PC-9 (cell line): ENCODE measurements at places on chromosomes 7 and 10. TPM values are rescaled to one million over a fixed set of nuclear protein-coding genes. Genes with fewer than 3 reads are reported as not detected.

Gene TAS2R3
- total RNA-seq = 2.0 and 2.3 TPM in 2 replicates

Gene VSTM4
- total RNA-seq = not detected in 2 replicates

GRCh38 chr7:15178065-15178464, 275.5 kb upstream of the DGKB start:
- DNase-seq = no peak

GRCh38 chr7:105376908-105377533, 11.7 kb downstream of the SRPK2 start:
- DNase-seq = no peak

GRCh38 chr10:119344381-119344780, 137.0 kb downstream of the GRK5 start:
- DNase-seq = no peak

- peak; percentile 49 for DNase-seq
Measured at GRCh38 chr7:117127585-117128168, 174.4 kb downstream of the ST7 start.

- no peak for DNase-seq
Measured at GRCh38 chr10:49398000-49398861, 2.3 kb upstream of the DRGX start.

DNA sequence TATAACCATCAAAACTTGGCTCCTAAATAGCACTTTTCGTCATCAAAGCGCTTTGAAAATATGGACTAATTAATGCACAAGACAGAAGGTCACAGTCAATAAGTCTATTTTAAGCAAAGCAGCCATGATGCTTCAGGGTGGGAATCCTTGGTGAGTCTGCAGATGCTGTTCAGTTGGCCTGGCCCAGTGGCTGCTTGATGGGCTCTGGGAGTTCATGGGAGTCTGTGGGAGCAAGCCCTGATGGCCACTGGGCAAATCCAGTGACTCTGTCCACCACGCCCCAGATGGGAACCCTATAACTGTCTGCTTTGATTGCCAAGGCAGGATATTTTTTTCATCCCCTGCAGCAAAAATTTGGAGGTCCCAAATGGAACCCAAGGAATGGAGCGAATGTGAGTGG, 95.7 kb upstream of the CTBP2 start:
- no peak for DNase-seq

DNA sequence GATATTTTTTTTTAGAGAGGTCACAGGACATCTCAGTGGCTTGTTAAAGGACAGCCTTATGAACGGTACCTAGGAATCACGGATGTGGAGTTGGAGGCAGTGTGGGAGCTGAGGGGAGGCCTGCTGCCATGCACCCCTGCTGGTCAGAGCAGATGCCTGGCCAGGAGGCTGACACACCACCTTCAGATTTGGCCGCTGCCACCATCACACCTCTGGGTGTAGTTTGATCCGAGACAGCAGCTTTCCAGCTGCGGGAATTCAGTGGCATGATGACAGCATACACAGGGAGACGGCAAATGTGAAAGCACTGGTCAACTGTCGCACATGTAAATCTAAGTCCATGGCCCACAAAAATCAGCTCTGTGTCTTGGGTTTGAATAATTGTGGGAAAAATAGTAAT, 285.4 kb downstream of the ADARB2 start:
- no peak for DNase-seq
